Esophagus muscularis mucosa (tissue), 4 donors: ENCODE measurements at places on chromosomes 7 and 10. TPM values are rescaled to one million over a fixed set of nuclear protein-coding genes. Genes with fewer than 3 reads are reported as not detected.
A peak's percentile ranks its signal among the peaks of the same experiment; 100 is the strongest.

DNA sequence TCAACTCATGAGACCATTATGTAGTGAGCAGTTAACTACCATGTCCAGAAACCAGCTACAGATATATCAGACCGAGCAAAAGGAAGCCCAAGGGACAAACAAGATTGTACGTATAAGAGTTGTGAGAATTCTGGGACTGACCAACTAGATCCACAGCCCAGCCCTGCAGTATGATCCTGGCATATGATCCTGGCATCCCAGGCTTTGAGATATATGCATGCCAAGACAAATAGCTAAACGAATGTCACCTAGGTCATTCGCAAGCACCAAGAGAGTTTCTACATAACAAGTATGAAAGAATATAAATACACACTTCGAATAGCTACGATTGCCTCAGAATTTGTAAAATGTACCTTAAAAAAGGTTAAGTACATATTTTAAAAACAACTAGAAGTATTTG, 56.4 kb upstream of the PMPCB start:
- no peak overlapping the region for H3K4me3 ChIP-seq
- no peaks in the 10 kb centered on the region for H3K36me3 ChIP-seq
- DNase-seq: no peak

- H3K4me3 ChIP-seq: no peak overlapping the region
- no peak overlapping the region for H3K27ac ChIP-seq
- no peaks in the 10 kb centered on the region for H3K36me3 ChIP-seq
- no peaks in the 10 kb centered on the region for H3K27me3 ChIP-seq
These were observed 138.1 kb downstream of the LRMDA start for GRCh38 chr10:75569506-75569905.

DNA sequence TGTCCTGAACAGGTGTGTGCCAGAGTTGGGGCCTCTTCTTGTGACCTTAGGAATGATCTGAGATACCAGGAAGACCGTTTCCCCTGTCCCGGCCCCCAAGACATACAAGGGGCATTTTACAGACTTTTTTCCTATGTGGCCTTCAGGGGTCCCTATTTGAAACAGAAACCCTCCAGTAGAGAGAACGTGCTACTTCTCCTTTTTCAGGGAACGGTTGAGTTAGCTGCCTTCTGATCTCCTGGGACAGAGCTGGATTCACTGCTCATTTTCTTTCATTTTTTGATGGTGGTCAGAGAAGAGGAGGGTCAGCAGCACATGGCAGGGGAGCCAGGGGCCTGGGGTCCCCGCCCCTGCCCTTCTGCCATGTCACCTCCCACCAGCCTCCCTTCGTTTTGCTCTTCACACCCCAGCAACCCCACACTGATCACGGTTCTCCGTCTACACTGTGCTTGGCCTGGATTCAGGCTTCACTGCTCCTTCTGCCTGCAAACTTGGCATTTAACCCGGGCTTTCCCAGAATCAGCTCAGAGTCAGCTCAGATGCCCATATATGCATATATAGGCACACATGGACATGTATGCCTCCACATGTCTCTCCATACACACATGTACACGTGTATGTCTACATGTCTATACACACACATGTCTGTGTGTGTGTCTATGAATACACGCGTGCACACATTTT, 138.1 kb upstream of the BTBD16 start:
- H3K4me1 ChIP-seq: peaks cover 74% of the 10 kb centered on the region
- DNase-seq: no peak
- peak overlapping the region; percentile 86 for H3K27ac ChIP-seq
- peaks cover 9% of the 10 kb centered on the region for H3K36me3 ChIP-seq
- H3K4me3 ChIP-seq: no peak overlapping the region

- no peaks in the 10 kb centered on the region for H3K4me1 ChIP-seq
- no peaks in the 10 kb centered on the region for H3K27me3 ChIP-seq
- no peaks in the 10 kb centered on the region for H3K36me3 ChIP-seq
These were observed 279.3 kb downstream of the SKAP2 start for GRCh38 chr7:26584987-26585665.

DNA sequence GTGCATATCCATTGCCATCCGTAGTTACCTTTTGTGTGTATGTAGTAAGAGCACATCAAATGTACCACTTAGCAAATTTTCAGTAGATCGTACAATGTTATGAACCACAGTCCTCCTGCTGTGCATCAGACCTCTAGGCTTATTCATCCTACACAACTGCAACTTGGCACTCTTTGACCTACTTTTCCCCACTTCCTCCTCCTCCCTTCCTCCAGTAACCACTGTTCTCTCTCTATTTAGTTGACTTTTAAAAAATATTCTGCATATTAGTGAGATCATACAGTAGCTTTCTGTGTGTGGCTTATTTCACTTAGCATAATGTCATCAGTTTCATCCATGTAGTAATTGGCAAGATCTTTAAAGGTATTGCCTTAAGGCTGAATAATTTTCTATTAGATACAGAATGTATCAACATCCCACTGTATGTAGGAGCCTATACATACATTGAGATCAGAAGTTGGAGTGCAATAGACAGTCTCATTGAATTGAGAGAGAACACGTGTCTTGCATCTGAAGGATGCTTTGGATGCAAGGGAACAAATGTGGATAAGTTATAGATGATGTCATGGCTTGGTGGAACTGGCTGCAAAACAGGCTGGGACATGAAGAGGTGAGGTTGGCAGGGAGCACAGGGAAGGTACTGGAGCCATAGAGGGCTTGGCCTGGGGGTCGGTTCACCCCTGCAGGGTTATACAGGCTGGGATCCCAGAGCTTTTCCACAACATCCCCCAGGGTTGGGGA, 83.0 kb upstream of the FAM180A start:
- no peaks in the 10 kb centered on the region for H3K4me1 ChIP-seq
- no peak overlapping the region for H3K27ac ChIP-seq
- DNase-seq: no peak
- H3K36me3 ChIP-seq: no peaks in the 10 kb centered on the region
- H3K27me3 ChIP-seq: peaks cover 9% of the 10 kb centered on the region

GBX1 gene
- total RNA-seq: not detected
